Activated CD8-positive, alpha-beta memory T cell treated with anti-CD3 and anti-CD28 coated beads for 48 hours (primary cell): ENCODE measurements at places on chromosomes 7 and 10.

DNA sequence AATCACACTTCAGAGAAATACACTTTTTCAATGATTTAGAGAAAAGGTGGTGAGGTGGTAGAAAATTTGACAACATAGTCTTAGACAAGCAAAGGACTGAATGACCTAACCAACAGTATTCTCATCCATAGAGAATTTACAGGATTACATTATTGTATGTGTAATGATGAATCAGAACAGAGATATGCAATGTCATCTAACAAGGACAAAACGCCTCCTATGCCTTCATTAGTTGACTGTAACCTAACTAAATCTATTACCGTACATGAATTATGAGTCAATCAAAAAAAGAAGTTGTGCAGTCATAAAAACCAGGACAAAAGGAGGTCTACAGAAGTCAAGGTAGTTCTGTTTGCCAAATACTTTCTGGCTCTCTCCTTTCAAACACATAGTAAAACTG lies 66.5 kb downstream of the RAB11FIP2 start:
- DNase-seq, result no peak

DNA sequence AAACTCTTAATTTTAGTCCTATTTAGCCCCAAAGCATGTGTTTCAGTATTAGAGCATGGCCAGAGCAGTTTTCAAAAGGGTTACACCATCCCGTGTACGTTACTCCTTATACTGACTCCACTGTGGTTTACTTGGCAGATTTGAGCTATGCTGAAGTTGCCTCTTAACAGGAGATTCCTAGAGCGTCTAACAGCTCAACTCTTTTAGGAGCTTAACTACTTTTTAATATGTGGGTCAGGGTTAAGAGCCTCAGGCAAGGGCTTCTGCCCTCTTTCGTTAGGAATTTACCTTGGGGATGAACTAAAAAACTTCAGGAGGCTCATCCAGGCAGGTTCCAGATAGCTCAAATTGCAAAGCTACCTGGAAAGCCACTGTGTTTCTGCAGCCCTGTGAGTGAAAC lies 674.8 kb upstream of the C7orf33 start:
- DNase-seq, result no peak

GRCh38 chr7:120156476-120156875 lies 116.5 kb upstream of the KCND2 start:
- DNase-seq, result no peak

DNA sequence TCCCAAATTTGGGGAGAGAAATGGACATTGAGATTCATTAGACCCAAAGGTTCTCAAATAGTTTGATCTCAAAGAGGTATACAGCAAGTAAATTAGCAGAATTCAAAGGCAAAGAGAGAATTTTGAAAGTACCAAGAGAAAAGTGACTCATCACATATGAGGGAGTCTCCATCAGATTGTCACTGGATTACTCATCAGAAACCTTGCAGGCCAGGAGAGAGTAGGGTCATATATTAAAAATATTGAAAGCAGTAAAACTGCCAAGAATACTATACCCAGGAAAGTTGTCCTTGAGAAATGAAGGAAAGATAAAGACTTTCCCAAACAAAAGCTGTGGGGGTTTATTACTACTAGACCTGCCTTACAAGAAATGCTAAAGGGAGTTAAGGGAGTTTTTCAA lies 140.6 kb downstream of the TMEM168 start:
- no peak for DNase-seq

- no peak for DNase-seq
Measured at GRCh38 chr10:91036807-91037411, 116.0 kb upstream of the ANKRD1 start.

DNA sequence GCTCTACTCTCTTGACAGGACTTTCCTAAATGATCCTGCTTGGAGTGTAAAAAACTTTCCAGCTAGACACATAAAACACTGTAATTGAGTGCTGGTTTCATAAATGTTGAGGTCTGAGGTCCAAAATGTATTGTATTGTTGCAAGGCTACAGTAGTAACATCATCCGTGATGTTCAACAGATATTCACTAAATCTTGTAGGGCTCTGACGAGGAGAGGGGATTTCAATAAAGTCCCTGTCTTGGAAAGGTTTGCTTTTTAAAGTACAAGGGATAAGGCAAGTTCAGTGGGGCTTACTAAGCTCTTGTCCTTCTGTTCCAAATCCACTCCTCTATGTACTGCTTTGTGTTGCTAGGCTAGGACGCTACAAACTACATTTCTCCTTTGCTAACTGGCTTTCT lies 48.9 kb downstream of the FHIP2A start:
- no peak for DNase-seq

GRCh38 chr10:98404571-98405359 lies 10.2 kb downstream of the PYROXD2 start:
- no peak for DNase-seq

- DNase-seq, result peak; percentile 40
Measured at GRCh38 chr7:2894118-2894940, 50.2 kb upstream of the GNA12 start.

DNA sequence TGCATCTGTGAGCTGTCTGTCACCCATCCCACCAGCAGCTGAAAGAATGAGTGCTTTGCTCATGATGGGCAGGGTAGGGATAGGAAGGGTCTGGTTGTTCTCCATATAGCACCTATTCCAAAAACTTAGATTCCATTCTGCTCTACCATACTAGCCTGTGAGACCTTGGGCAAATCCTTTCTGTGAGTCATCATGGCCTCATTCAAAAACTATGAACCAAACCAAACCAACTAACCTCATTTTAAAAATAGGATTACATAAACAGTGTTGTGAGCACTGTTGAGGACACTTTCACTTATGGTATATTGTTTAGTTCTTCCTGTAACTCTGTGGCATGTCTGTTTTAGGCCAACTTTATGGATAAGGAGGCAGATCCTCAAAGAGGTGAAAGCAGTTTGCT lies 30.9 kb upstream of the STEAP4 start:
- DNase-seq, result no peak

- DNase-seq, result no peak
Measured at GRCh38 chr10:24039897-24040296, 169.0 kb upstream of the KIAA1217 start.

DNA sequence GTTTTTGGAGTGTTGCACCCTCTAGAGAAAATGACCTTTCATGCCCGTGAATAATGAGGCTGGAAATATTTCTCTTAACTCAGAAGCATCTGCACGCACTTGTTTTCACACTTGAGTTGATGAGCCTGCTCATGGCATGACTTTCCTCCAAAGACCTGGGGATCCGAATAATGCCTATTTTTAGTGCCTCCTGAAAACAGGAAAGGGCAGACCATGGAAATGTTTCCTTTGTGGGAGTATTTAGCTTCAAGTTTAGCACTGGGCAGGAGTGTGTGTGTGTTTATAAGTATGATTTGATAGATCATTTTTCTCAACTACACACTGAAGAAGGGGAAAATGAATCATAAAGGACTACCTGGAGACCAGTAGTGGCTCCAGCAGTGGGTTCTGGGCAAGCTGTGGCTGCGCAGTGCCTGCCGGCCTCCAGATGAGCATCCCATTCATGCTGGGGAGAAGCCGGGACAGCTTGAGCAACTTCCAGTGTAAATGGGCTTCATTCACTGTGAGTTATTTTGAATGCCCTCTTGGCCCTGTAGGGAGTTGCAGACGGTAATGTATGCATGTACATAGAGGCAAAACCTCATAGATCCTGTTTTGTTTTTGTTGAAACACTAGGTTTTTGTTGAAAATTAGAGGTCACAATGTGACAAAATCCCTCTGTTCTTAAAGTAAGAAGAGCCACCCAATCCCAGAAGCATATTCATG lies 117.8 kb upstream of the INSYN2A start:
- DNase-seq, result no peak

DNA sequence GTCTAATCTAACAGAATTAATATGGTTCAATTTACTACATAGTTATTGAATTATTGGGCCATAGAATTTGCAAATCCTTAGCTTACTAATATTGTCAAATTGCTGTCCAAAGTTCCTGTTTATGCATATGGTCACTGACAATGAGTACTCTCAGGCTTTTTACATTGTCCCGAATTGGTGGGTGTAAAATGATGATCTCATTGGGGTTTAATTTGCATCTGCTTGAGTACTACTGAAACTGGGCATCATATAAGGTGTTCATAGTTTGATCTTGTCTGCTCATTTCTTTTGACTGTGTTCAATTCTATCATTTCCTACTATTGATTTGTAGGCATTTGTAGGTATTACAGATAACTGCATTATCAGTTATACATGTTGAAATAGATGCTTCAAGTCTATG lies 12.7 kb downstream of the ABCA13 start:
- no peak for DNase-seq

GRCh38 chr10:10644008-10644646 lies 373.5 kb upstream of the CELF2 start:
- no peak for DNase-seq

- no peak for DNase-seq
Measured at GRCh38 chr7:130951976-130952876, 218.2 kb upstream of the KLF14 start.

DNA sequence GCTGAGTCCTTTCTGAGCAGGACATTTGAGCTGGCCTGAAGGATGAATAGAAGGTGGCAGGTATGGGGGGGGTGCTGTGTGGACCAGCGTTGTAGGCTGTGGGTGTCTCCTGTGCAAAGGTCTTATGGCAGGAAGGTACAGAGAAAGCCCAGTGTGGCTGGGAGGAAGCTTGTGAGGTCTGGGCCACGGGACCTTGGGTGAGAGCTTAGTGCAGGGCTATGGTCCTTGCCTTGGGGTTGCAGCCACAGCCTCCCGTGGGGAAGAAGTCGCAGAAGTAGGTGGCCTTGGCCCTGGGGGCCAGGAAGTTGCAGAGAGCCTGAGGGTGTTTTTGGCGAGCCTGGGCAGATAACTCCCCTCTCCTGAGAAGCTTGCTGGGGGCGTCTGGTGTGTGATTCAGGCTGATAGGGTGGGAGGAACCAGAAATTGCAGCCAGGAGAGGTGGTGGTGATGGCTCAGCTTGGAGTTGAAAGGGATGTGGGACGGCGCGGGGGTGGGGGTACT lies 172.0 kb upstream of the TNRC18 start:
- no peak for DNase-seq

DNA sequence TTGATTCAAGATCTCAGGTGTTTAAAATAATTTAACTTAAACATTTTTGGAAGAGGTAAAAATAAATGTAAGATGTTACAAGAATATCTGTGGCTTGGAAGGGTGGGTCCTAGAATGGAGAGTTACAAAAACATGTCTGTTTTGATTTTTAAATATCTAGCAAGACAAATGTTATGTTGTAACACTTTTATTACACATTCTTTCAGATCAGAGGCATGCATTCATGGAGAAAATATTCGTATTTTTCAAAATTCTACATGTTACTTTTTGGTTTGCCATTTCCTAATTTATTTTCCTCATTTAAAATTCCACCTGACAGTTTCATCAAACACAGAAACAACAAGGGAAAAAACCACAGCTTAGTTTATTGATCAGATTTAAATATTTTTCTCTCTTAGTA lies 10.0 kb downstream of the WBP1L start:
- no peak for DNase-seq

GRCh38 chr7:150439967-150440366 lies 10.5 kb upstream of the GIMAP8 start:
- DNase-seq, result no peak

- no peak for DNase-seq
Measured at GRCh38 chr7:1027242-1028043, 16.9 kb upstream of the GPR146 start.

DNA sequence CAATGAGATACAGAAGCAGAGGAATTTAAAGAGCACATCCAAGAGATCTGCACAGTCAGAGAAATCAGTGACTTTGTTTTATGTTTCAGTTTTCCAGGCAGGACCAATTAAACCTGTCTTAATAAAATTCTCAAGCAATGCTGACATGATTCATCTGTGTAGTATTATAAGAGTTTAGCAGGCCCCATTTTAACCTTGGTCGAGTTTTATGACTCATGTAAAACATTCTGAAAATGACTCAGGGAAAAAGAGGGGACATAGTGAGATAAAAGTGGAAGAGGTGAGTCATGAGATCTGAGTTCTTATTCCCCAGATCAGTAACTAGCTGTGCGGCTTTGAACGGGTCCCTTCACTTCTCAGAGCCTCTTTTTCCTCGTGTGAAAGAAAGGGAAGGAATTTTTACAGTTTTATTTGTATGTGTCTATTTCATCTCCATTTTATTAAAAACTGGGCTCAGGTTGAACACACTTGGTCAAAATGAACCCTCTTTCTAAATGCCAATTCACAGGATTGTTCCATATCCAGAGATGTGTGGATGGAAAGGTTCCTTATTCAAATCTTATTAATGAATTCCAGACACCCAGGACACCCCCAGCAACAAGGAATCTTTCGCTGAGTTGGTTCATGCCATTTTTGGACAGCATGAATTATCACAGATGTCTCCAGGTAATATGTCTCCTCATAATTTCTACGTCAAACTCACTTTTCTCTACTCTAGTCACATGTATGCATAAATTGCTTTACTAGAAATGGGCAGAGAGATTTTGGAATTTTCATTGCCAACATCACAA lies 143.2 kb downstream of the JAZF1 start:
- DNase-seq, result no peak

GRCh38 chr7:2016021-2016631 lies 216.6 kb downstream of the MAD1L1 start:
- no peak for DNase-seq

- no peak for DNase-seq
Measured at GRCh38 chr7:40234046-40234445, 99.2 kb downstream of the SUGCT start.

DNA sequence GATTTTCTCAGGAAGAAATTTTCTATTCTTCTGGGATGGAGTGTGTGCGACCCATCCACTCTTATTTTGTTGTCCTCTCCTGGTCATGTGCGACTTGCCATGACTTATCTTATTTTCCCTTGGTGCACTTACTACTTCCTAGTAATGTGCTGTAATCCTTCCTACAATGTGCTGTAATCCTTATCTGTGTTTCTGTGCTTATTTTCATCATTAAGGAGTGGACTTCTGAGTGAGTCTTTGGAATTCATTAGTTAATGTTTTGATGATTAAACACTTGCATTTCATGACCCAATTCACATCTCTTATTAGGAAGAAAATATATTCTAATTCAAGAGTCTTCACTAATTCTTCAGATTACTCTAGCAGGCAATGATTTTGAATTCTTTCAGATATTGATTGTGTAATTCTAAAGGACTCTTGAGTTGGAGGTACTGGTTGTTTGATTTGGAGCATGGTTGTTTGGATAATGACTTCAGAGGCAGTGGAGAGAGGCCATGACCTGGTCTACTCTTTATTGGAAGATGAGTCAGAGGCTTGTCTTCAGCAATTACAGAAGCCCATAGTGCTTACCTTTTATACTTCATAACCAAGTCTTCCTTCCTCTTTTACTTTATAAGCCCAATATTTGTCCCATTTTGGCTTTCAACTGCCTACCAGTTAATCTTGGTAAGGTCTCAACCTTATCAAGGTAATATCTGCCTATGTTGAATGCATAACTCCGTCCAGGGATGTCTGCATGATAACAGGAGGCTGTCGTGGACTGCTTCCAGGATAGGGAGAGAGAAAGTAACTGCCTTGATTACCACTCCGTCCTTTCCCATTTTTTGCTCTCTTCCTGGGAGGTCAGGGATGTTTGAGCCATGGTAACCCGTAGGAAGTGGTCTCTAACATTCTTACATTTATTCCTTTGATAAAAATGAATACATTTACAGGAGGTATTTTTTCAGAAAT lies 278.3 kb upstream of the SP8 start:
- DNase-seq, result no peak
